ENCODE measurements at places on chromosomes 5 and 9.

GRCh38 chr9:128818839-128819715 lies 777 bp downstream of the ENDOG start:
- DNase-seq = no peak

GRCh38 chr9:33517373-33517772 lies 6.7 kb upstream of the ANKRD18B start:
- no peak for DNase-seq

DNA sequence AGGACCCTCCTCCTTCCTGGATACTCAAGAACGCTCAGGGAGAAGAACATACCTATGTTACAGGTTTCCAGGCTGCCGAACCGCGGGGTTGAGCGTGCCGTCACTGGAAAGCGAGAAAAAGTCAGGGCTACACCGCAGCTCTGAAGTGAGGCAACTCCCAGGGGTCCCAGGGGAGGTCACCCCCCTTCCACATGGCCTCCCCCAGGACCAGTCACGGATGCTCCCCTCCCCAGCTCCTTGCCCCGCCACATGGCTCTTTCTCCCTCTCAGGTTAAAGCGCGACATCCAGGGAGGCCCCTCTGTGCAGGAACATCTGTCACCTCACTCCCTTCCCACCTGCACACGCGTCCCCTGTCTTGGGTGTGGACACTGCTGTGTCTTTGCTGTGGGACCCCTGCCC lies 44.0 kb upstream of the ZNF354A start:
- DNase-seq = no peak

- DNase-seq = no peak
Observed at GRCh38 chr5:131993676-131994075, 17.8 kb downstream of the ACSL6 start.

GRCh38 chr5:172906888-172907287 lies 52.3 kb upstream of the RPL26L1 start:
- no peak for DNase-seq
